MCF 10A (cell line): ENCODE measurements at places on chromosomes 13 and 19.

- no peak for DNase-seq
Measured at GRCh38 chr13:98141509-98142379, 1.1 kb upstream of the FARP1 start.

GRCh38 chr19:50844296-50844935, 10.3 kb upstream of the KLK3 start:
- DNase-seq: no peak

- peak; percentile 100 for DNase-seq
Measured at GRCh38 chr19:8361921-8362793, 1.8 kb upstream of the ANGPTL4 start.

- DNase-seq: peak; percentile 92
Measured at GRCh38 chr13:89726690-89727435, 1620.6 kb upstream of the MIR17HG start.

DNA sequence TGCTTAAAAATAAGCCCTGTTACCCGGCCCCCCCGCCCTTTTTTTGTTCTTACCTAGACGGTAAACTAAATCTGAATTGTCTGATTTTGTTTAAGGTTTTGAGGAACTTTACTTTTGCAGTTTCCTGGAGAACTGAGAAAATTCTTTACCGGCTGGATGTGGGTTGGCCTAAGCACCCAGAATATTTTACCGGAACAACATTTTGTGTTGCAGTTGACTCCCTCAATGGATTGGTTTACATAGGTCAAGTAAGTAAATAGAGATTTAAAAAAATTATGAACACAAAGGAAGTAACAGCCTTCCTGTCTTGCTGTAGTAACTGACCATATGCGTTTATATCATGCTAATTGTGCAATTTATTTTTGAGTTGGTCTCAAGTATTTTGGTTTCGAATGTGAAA, 785 bp downstream of the NHLRC3 start:
- no peak for DNase-seq
